ENCODE measurements at places on chromosomes 16 and 17.
A peak's percentile ranks its signal among the peaks of the same experiment; 100 is the strongest.

GRCh38 chr16:24681793-24682192 is 47.7 kb upstream of the TNRC6A start:
- no peak for DNase-seq

DNA sequence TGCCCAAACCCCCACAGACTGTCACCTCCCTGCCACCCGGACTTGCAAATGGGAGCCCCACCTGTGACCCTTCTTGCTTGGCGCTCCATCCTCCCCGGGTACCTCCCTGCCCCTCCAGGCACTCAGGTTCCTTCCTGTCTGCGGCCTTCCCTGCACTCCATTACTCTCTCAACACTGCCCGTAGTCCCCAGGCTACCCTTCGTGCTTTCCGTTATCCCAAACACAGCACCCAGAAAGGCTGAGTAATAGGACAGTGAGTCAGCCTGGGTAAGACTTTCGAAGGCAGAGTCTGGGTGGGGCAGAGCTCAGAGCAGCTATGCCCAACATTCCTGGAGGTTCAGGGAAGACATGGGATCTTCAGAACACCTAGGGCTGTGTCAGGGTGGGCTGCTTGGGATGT is 16.6 kb upstream of the C16orf74 start:
- no peak for DNase-seq

GRCh38 chr16:67082891-67083290 is 26.9 kb upstream of the PHAF1 start:
- DNase-seq: no peak

DNA sequence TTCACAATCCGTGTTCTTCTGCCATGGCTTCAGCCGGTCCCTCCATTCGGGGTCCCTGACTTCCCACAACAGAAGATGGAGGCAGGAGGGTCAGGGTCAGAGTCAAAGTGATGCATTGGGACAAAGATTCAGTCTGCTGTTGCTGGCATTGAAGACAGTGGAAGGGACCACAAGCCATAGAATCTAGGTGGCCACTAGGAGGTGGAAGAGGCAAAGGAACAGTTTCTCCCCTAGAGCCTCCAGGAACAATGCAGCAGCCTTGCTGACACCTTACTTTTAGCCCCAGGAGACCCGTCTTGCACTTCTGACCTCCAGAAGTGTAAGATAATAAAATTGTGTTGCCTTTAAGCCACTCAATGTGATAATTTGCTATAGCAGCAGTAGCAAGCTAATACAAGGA is 55.9 kb downstream of the MFSD11 start:
- peak; percentile 40 for DNase-seq

GRCh38 chr17:31311526-31311925 is 2.3 kb downstream of the EVI2B start:
- no peak for DNase-seq

DNA sequence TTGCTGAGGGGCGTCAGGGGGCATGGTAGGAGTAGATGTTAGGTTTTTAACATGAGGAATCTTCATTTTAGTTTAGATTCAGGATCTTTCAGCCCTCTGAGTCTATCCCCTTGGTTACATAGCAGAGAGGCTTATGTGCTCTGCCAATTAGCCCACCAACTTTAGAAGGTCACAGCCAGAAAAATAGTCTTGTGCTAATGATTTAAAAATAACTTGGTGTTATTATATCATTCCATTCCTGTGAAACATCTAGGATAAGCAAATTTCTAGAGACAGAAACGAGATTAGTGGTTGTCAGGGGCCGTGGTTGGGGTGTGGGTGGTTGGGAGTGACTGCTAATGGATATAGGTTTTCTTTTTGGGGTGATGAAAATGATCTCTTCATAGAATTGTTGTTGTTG is 183.7 kb downstream of the SNX29 start:
- no peak for DNase-seq

DNA sequence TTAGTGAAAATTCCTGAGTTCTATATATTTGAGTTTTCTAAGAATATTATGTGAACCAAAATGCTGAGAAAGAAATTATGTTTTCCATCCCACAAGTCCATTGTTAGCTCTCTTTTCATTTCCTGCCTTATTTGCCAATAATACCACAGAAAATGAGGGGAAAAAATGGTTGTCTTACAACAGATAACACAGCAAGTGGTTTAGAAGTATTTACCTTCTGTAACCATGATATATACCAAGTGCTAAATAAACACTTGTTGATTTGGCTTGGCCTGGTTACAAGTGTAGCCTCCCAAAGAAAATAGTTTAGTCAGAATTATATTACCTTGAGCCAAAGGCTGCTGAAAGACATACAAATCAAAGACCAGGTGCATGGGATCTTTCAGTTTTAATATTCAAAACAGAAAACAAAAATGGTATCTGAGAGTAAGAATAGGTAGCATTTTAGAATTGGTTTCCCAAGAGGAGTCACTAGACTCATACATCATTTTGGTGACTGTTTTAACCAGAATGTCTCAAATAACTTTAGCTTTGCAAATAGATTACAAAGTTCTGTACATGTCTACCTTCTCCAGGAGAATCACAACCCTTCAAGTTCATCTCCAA is 439.8 kb upstream of the DYNLRB2 start:
- no peak for DNase-seq

DNA sequence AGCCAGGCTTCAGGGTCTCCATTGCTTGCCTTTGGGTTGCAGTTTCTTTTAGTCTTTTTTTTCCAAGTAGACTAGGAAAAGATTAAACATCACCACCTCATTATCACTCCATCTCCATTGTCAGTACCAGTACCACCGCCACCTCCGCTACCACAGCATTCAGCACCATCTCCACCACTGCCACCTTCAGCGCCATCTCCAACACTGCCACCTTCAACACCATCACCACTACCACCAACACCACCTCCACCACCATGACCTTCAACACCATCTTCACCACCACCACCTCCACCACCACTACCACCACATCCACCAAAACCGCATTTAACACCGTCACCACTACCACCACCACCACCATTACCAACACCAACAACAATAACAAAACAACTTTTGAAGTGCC is 141.5 kb upstream of the MPHOSPH6 start:
- DNase-seq: no peak

DNA sequence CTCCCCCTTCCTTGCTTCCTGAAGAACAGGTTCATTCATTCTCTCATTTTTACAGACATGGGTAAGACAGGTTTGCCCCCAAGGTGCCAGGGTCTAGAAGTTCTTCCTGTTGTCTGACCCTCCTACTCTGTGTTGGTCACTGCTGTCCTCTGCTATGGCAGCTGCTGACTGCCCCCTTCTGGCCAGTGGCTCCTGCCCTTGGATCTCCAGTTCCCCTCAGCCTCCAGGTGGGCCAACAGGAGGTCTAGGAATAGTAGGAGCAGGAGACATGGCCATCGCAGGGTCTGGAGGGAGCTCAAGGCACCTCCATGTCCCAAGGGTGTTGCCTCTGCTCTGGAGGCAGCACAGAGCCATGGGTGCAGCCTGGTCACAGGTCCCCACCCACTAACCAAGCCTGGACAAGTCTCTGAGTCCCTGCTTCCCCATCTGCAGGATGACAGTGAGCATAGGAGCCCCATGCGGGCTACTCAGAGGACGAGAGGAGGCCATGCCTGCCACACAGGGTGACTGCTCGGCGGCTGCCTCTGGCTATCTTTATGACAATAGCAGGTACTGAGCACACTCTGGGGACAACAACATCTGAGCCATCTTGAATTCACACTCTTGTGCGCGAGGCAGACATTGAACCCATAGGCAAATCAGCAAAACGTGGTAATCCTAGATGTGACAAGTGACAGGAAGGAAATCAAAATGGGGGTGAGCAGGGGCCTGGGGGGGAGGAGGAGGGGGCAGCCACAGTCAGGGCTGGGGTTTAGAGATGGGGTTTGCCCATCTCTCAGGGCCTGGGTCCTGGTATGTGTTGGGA is 27.0 kb upstream of the NXPH3 start:
- peak; percentile 53 for DNase-seq

- DNase-seq: peak; percentile 76
These were observed 1.3 kb downstream of the GJD3 start for GRCh38 chr17:40363111-40363827.

DNA sequence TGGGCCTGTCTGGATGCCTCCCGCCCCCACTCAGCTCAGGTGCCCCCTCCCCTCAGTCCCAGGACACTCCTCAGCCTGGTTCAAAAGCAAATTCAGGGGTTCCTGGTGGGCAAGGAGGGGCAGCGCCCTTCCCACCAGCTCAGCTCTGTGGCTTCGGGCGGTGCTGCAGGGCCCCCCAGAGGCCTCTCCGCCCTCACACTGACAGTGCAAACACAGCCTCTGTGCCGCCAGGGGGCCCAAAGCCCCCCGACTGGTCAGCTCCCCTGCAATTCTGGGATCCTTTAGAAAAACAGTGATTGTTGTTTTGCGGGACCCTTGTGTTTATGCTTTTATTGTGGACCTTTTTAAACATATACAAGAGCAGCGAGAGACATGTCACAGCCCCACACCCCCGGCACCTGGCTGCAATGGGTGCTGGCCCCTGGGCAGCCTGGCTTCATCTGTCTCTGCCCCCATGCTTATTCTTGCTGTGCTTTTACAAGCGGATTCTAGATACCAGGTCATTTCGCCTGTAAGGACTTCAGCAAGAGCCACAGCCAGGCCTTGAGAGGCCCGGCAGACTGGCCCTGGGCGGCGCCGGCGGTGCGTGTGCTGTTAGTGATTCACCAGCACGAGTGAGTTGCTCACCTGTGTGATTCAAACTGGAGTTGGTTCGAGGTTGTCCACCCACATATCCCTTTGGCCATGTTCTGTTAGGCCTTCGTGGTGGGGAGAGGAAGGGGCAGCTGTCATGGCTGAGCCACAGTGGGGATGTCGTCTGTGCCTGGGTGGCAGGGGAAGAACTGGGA is 21.2 kb downstream of the ZNF469 start:
- DNase-seq: no peak

- DNase-seq: no peak
These were observed 174.9 kb downstream of the ZFHX3 start for GRCh38 chr16:72873044-72873443.

DNA sequence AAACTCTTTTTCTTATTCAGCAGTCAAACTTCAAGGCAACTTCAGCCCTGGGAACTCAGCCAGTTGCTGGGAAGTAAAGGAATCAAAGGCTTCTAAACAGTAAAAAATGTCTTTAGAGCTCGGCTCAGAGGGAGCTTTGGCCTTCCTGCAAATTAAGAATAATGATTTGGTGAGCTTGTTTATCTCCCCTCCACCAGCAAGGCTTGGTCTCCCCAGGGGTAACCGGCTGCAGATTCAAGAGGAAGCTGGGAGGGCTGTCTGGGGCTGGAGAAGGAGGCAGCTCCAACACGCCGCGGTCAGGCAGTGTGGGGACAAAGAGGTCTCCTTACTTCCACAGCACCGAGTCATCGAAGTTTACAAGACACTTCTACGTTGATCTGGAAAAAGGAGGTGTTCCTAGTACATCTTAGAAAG is 17.7 kb upstream of the DOC2B start:
- no peak for DNase-seq

DNA sequence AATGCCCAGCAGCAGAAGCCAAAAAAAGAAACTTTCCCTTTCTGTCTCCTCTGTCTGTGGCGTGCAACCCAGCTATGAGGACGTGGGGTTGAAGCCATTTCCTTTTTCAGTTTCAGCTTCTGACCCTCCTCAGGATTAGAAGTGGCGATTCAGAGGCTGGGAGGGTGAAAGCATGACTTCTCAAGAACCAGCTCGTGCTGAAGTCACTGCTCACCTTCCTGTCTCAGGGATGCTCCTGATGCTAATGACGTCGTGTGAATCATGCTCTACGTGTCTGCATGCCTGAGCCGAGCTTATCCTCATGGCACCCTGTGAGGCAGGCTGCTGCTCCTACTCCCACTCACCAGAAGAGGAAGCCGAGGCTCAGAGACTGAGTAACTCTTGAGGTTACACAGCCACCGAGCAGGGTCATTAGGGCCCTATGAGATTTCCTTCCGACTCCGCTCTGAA is 5.7 kb upstream of the LPO start:
- DNase-seq: peak; percentile 74

DNA sequence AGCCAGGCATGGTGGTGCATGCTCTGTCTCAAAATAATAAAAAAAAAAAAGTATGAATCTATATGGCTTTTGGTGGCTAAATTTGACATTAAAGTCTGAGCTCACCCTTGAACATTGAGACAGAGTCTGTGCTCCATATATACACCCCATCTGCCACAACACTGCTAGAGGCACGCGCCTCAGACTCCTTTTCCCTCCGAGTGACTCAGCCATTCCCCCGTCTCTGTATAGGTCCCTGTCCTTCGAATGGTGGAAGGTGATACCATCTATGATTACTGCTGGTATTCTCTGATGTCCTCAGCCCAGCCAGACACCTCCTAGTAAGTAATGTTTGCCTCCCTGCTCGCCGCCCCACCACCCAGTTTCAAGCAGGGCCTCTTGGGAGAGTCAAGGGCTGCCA is 4.5 kb upstream of the EFNB3 start:
- no peak for DNase-seq

DNA sequence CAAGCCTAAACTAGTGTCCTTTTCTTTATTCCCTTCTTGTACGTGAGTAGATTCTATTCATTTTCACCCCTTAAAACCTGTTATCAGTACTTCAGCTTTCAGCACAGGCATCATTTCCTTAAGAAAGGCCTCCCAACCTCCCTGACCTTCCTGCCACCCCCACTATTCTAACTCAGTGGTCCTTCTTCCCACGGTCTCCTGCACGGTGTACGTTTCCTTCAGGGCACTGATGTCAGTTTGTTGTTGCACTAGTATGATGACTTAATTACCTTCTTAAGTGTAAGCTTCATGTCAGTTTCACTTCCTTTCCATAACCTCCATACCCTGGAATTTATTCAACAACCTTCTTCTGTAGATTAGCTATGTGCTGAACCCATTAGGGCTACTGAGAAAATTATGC is 484.2 kb downstream of the HS3ST4 start:
- no peak for DNase-seq

GRCh38 chr16:56193951-56194726 is 2.9 kb downstream of the GNAO1 start:
- no peak for DNase-seq

DNA sequence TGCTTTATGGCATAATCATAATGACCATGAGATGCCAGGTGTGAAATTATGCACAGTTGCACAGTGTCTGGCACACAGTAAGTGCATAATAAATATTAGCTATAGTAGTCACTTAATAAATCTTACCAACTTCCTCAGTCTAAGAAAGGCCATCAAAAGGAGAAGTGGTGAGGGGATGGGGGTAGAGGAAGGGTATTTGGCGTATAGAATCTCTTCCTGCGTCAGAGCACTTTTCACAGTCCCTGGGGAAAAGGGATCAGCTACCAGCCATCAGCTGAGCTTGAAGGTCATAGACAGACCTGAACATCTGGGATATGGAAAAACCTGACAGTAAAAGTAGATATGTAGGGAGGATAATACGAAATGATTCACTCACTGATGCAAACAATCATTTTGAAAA is 5.8 kb downstream of the CRHR1 start:
- DNase-seq: no peak

GRCh38 chr17:55814377-55814776 is 63.5 kb downstream of the PCTP start:
- DNase-seq: no peak

Data from GM20000 (cell line).